Glomerular endothelial cell (primary cell): ENCODE measurements at places on chromosomes 1 and 21. TPM values are rescaled to one million over a fixed set of nuclear protein-coding genes. Genes with fewer than 3 reads are reported as not detected.
A peak's percentile ranks its signal among the peaks of the same experiment; 100 is the strongest.

Gene TSPAN2
- 0.68 and 1.1 TPM in 2 replicates for total RNA-seq

- no peak for DNase-seq
Observed at GRCh38 chr1:22420455-22421053, 31.1 kb upstream of the ZBTB40 start.

- DNase-seq, result no peak
Observed at GRCh38 chr21:16773206-16773605, 739.6 kb upstream of the CXADR start.

DNA sequence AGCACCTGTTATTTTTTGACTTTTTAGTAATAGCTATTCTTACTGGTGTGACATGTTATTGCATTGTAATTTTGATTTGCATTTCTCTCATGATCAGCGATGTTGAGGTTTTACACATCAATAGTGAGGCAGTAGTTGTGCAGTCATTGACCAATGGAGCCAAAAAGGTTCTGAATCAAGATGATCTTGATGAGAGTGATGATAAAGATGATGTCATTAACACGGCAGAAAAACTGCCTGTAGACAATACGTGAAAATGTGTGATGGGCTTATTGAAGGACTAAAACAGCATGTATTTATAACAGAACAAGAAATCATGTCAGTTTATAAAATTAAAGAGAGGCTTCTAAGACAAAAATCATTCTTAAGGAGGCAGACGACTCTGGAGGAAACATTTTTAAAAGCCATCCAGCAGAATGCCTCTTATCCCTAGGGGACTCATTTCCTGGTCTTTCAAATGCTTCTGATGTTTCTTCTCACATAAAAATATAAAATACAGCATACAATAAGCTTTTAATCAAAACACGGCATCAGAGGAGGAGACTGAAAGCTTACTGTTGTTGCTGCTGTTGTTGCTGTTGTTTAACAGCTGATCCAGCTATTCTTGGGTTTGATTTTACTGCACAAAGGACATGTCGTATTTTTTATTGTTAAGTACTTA is 400.3 kb downstream of the LTN1 start:
- DNase-seq, result no peak

DNA sequence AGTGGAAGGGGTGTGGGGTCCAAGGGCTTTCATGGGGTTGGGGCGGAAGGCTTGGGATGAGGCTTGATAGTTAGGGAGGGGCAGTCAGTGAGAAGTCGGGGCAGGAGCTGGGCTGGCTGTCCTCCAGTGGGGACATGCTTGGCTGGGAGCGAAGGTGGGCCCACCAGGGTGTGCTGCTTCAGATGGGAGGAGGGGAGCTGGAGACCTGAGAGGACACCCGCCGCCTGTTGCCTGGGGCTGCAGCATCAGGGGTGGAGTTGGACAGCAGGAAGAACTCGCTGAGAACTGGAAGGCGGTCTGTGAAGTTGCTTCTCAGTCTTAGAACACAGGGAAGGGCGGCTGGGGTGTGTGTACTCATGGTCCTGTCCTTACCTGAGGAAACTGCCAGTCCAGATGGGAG is 1.6 kb downstream of the THEM5 start:
- no peak for DNase-seq

- DNase-seq, result no peak
Observed at GRCh38 chr1:245577191-245578157, 422.7 kb downstream of the KIF26B start.

Gene F13B
- total RNA-seq, result not detected in 2 replicates

Gene TPTE
- total RNA-seq, result not detected in 2 replicates

Gene MSH4
- not detected in 2 replicates for total RNA-seq

DNA sequence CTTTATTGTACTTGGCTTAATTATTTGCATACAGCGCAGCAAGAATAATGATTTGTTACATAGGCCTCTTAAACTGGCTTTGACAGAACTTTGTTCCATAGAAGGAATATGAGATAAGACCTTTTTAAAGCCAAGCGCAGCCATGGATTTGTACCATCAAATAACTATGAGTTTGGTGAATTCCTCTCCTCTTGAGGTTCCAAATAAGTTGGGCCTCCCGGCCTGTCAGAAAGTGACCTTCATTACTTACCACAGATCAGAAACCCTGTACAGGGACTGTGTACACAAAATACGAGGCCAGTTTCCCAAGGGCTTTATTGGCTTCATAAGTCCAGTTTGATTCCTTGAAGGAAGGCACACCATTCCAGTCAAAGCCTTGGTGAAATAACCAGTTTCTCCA is 21.8 kb upstream of the HSD3B1 start:
- DNase-seq, result no peak

DNA sequence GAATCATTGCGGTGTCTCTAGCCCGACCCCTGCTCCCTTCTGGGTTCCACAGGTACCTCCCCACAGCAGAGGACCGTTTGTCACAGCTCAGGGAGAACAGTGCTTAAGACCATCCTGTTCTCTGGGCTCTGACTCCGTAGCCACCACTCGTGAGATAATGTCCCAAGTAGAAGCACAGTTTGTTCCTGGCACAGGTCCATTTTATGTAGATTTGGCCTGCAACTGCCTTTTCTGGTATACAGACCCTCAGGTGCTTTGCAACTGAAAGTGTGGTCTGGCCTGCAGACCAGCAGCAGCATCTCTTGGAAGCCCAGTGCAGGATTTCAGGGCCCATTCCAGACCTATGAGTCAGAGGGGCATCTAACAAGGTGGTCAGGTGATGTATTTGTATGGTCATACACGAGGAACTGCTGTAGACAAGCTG is 28.4 kb upstream of the TMEM125 start:
- DNase-seq, result no peak

GRCh38 chr1:16189921-16190621 is 22.4 kb downstream of the ARHGEF19 start:
- DNase-seq, result no peak

- peak; percentile 10 for DNase-seq
Observed at GRCh38 chr1:11650331-11650991, 3.8 kb downstream of the FBXO2 start.

DNA sequence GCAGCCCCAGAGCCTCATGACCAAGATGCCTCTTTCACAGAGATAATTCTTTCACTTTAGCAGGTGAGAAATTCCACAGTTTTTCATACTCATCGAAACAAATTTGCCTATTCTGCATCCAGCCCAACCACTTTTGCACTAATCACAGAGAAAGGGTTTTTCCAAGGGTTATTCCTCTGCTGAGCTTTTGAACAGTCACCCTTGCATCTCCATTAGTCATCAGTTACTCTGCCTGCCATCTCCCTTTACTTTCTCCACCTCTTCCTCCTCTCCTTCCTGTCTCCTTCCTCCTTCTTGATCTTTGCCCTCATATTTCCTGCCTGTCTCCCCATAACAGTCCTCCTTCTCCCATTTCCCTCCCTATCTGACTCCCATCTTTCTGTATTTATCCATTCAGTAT is 43.9 kb downstream of the FH start:
- DNase-seq, result no peak

Gene HHIPL2
- total RNA-seq, result not detected in 2 replicates

- no peak for DNase-seq
Observed at GRCh38 chr1:85799737-85800136, 91.5 kb upstream of the ZNHIT6 start.

GRCh38 chr21:44724926-44725325 is 13.6 kb upstream of the TSPEAR start:
- no peak for DNase-seq

Gene IPO13
- 21.2 and 27.1 TPM in 2 replicates for total RNA-seq

Gene KIF21B
- 3.1 and 3.8 TPM in 2 replicates for total RNA-seq

GRCh38 chr21:25583370-25584130 is 23.7 kb downstream of the MRPL39 start:
- no peak for DNase-seq
